ENCODE measurements at places on chromosomes 7 and 10.
A peak's percentile ranks its signal among the peaks of the same experiment; 100 is the strongest.

DNA sequence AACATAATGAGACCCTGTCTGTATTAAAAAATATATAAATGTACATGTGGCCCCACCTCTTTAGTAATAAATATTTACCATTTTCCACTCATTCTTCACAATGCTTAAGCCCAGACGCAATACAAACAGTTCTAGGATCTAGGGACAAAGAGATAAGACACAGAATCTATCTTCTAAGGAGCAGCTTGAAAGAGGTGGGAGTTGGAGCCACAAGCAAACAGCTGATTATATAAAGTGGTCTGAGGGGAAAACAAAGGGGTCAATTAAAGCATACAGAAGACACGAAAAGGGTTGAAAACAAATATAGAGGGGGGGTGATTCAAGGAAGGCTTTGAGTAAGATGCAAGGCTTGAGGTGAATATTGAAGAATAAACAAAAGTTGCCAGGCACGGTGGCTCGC is 43.1 kb downstream of the UBE2H start:
- peak overlapping the region; percentile 79 for H3K27ac ChIP-seq
- no peak overlapping the region for H3K4me3 ChIP-seq
- DNase-seq, result no peak
- no peaks in the 10 kb centered on the region for H3K27me3 ChIP-seq
- H3K36me3 ChIP-seq, result no peaks in the 10 kb centered on the region

DNA sequence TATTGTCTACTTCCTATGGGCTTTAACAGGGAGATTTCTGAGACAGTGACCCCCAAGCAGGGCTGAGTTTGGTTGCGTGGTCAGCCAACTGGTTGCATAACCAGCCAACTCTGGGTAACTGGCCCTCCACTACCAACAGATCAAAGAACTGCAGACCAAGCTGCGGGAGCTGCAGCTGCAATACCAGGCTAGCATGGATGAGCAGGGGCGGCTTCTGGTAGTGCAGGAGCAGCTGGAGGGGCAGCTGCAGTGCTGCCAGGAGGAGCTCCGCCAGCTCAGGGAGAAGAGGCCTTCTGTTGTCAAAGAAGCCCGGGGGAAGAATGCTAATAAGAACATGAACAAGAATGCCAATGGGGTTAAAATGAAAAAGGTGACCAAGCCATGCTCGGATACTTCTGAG is 15.7 kb upstream of the FLNC start:
- H3K27me3 ChIP-seq, result no peaks in the 10 kb centered on the region
- no peaks in the 10 kb centered on the region for H3K4me1 ChIP-seq
- H3K4me3 ChIP-seq, result no peak overlapping the region
- H3K36me3 ChIP-seq, result no peaks in the 10 kb centered on the region
- DNase-seq, result no peak

DNA sequence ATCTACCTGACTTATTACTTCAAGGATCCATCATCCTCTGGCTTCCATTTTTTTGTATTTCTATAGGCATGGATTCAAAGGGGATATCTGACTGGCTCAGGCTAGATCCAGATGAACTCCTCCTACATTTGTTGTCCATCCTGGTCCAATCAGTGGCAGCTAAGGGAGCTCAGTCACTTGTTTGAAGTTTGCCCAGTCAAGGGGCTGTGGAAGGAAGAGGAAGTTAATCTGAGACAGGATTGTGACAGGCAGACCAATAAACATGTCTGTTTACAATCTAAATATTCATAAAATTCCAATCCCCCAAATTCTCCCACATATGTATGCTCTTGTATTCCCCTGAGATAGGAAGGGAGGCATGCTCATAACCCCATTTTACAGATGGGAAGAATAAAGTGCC is 48.7 kb downstream of the CAV1 start:
- peaks cover 12% of the 10 kb centered on the region for H3K4me1 ChIP-seq
- H3K27me3 ChIP-seq, result no peaks in the 10 kb centered on the region
- no peaks in the 10 kb centered on the region for H3K36me3 ChIP-seq
- H3K27ac ChIP-seq, result no peak overlapping the region
- H3K4me3 ChIP-seq, result no peak overlapping the region

DNA sequence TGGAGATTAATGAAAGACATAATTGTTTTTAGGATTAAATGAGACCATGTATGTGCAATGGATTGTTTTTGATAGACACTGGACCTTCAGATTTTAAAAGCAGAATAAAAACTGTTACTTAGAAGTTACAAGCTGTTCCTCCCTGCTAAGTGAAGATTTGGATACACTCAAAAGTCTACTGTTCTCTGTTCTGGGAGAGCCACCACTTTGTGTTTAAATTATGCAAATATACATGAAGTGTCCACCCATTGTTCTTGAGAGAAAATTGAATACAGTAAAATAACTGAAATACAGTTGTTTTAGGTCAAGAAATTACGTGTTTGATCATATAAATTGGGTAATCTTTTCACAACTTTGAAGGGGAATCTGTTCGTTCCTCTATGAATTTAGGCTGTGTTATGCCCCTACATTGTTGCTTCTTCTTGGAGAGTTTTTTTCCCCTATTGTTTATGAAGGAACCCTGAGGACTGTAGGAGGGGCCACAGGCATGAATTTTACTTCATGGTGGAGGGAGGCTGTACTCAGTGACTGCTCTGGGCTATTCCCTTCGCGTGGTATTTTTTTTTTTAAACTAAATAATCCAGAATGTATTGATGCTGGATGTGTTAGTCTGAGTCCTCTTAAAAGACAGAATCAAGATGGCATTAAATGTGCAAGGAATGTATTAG is 18.6 kb upstream of the VCL start:
- no peaks in the 10 kb centered on the region for H3K27me3 ChIP-seq
- H3K4me1 ChIP-seq, result peaks cover 17% of the 10 kb centered on the region
- no peak for DNase-seq
- H3K27ac ChIP-seq, result no peak overlapping the region
- no peaks in the 10 kb centered on the region for H3K36me3 ChIP-seq

- no peak overlapping the region for H3K27ac ChIP-seq
- H3K27me3 ChIP-seq, result no peaks in the 10 kb centered on the region
- H3K4me1 ChIP-seq, result peaks cover 3% of the 10 kb centered on the region
- H3K4me3 ChIP-seq, result no peak overlapping the region
- H3K36me3 ChIP-seq, result no peaks in the 10 kb centered on the region
- no peak for DNase-seq
These were observed 61.2 kb upstream of the ANTXRL start for GRCh38 chr10:46225597-46225996.

DNA sequence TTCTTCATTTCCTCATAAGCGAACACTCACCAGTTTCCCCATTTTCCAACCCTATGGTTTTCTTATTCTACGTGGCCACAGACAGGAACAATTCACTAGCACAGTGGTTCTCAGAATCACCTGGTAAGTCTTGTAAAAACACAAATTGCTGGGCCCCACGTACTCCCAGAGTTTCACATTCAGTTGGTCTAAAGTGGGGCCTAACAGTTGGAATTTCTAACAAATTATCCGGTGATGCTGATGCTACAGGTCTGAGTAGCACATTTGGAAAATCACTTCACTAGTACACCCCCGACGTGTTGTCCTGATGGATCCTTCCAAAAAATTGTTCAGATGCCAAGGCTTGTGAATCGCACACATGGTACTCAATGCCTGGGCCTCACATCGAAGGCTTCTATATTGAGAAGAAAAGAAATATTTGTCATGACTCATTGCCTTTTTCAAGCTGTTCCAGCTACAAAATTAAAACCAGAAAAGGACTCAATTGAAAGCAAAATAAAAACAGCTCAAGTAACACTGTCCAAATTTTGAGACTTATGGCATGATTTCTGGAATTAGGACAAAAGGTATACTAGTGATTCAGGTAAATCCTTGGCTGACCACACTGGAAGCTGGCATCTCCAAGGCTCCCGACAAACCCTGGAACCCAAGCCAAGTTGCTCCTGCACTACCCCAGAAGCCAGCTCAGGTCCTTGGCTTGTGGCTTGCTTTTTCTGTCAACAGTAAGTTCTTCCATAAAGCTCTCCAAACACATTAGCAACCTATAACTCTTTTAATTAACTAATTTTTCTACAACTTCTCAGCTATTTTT is 12.9 kb upstream of the VIM start:
- peaks cover 35% of the 10 kb centered on the region for H3K4me1 ChIP-seq
- peak overlapping the region; percentile 10 for H3K4me3 ChIP-seq
- H3K27ac ChIP-seq, result peak overlapping the region; percentile 46
- no peaks in the 10 kb centered on the region for H3K27me3 ChIP-seq

DNA sequence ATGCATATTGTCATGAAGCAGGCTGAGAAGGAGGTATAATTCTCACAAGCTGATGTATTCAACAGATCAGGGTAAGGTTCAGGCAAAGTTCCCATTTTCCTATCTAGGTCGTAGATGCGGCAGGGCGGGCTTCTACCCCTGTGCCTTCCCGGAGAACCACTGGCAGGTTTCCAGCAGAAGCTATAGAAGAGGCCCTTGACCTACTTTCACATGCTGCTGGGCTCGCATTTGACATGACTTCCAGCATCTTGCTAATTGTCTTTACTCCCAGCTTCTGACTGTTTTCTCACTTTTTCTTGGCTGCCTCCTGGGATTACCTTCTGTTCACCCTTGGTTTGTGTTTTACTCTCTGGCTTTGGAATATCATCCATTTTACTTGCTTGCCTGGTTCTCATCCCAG is 32.6 kb upstream of the ORC5 start:
- H3K27ac ChIP-seq, result no peak overlapping the region
- H3K36me3 ChIP-seq, result no peaks in the 10 kb centered on the region
- H3K27me3 ChIP-seq, result peaks cover 60% of the 10 kb centered on the region

GRCh38 chr7:104242638-104243037 is 34.8 kb upstream of the ORC5 start:
- no peak overlapping the region for H3K4me3 ChIP-seq
- peaks cover 50% of the 10 kb centered on the region for H3K27me3 ChIP-seq
- no peak overlapping the region for H3K27ac ChIP-seq
- DNase-seq, result no peak

GRCh38 chr10:5904227-5904626 is 14.2 kb downstream of the FBH1 start:
- H3K36me3 ChIP-seq, result peaks cover 5% of the 10 kb centered on the region
- no peaks in the 10 kb centered on the region for H3K4me1 ChIP-seq
- no peak for DNase-seq
- H3K4me3 ChIP-seq, result no peak overlapping the region
- no peak overlapping the region for H3K27ac ChIP-seq

GRCh38 chr10:32232378-32232777 is 114.6 kb downstream of the EPC1 start:
- no peak overlapping the region for H3K27ac ChIP-seq
- H3K4me3 ChIP-seq, result no peak overlapping the region
- no peaks in the 10 kb centered on the region for H3K36me3 ChIP-seq
- no peaks in the 10 kb centered on the region for H3K4me1 ChIP-seq
- DNase-seq, result no peak

- H3K36me3 ChIP-seq, result no peaks in the 10 kb centered on the region
- H3K27ac ChIP-seq, result no peak overlapping the region
- H3K4me3 ChIP-seq, result no peak overlapping the region
- H3K27me3 ChIP-seq, result no peaks in the 10 kb centered on the region
- DNase-seq, result no peak
- H3K4me1 ChIP-seq, result no peaks in the 10 kb centered on the region
These were observed 216.9 kb upstream of the GLI3 start for GRCh38 chr7:42453931-42454361.

- H3K27ac ChIP-seq, result no peak overlapping the region
- DNase-seq, result no peak
These were observed 226.3 kb downstream of the AHR start for GRCh38 chr7:17524746-17525145.

DNA sequence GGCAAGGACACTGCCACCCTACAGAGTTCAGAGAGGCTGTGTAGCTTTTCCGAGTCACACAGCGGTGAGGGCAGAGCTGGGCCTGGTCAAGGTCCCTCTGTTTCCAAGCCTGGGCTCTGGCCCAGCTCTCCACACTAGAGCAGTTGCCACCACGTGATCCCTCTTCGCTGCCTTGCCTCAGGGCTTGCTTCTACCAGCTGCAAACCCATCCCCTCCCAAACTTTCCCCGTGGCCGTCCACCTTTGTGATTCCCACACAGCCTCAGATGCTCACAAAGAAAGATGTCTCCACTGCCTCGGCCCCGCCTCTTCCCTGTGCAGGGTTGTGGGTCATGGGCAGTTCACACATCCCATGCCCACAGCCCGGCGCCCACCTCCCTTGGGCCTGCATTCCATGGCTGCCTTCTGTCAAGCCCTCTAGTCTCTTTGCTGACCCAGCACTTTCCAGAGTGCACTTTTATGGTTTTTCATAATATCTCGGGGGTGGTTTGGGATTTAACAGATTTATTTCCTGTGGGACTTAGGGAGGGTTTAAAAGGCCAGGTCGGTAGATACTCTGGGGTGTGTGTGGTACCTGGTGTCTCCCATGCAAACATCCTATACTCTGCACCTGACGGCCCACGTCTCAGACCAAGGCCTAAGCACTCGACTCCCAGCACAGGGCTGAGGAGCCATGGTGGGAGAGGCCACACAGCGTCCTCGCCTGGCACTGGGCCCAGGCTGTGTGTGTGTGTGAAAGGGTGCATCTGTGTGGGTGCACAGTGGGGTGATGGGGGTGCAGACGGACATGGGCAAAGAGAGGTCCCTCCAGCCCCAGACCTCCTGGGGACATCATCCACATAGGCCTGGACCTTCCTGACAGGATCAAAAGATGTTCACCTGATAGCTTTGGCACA is 59.6 kb downstream of the PKD1L1 start:
- H3K27me3 ChIP-seq, result peaks cover 24% of the 10 kb centered on the region
- no peak for DNase-seq
- no peaks in the 10 kb centered on the region for H3K36me3 ChIP-seq

GRCh38 chr7:81725812-81726127 is 44.1 kb downstream of the HGF start:
- no peaks in the 10 kb centered on the region for H3K27me3 ChIP-seq
- no peaks in the 10 kb centered on the region for H3K36me3 ChIP-seq
- DNase-seq, result no peak
- no peak overlapping the region for H3K4me3 ChIP-seq

- no peak for DNase-seq
- H3K4me1 ChIP-seq, result no peaks in the 10 kb centered on the region
- no peaks in the 10 kb centered on the region for H3K36me3 ChIP-seq
- H3K4me3 ChIP-seq, result no peak overlapping the region
These were observed 44.3 kb downstream of the NUDCD3 start for GRCh38 chr7:44445986-44446671.

GRCh38 chr10:60817398-60817805 is 39.1 kb downstream of the CDK1 start:
- H3K27ac ChIP-seq, result no peak overlapping the region
- no peaks in the 10 kb centered on the region for H3K36me3 ChIP-seq
- no peaks in the 10 kb centered on the region for H3K27me3 ChIP-seq
- no peak for DNase-seq

DNA sequence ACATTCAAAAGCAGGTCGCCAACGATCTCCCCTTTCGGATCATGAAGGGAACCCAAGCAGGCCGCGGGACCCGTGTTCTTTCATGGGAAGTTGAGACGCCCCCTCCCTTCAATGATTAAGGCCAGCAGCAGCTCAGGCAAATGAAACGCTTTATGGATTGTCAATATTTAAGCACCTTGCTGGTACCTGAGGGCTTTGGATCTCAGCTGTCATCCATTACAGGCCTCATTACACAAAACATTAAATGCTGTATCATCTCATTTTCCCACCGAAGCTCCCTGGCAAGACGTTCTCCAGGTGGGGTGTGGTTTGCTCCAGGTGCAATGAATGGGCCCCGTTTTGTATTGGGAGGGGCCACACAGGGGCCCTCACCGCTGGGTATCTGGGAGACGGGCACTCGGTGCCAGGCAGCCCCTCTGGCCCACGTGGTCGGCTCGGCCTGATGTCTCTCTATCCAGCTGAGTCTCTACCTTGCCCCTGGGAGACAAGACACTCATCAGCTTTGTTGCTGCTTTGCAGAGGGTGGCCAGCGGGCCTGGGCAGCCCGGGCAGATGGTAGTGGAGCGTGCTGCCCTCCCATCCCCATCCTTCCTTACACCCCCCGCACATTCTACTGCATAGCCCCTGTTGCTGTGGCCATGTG is 456.1 kb upstream of the FOXK1 start:
- no peaks in the 10 kb centered on the region for H3K36me3 ChIP-seq
- no peak overlapping the region for H3K27ac ChIP-seq
- DNase-seq, result no peak
- peaks cover 3% of the 10 kb centered on the region for H3K27me3 ChIP-seq
- no peak overlapping the region for H3K4me3 ChIP-seq
- no peaks in the 10 kb centered on the region for H3K4me1 ChIP-seq

Data from HCT116 (cell line).